ENCODE measurements at places on chromosomes 11 and 22. TPM values are rescaled to one million over a fixed set of nuclear protein-coding genes. Genes with fewer than 3 reads are reported as not detected.

DNA sequence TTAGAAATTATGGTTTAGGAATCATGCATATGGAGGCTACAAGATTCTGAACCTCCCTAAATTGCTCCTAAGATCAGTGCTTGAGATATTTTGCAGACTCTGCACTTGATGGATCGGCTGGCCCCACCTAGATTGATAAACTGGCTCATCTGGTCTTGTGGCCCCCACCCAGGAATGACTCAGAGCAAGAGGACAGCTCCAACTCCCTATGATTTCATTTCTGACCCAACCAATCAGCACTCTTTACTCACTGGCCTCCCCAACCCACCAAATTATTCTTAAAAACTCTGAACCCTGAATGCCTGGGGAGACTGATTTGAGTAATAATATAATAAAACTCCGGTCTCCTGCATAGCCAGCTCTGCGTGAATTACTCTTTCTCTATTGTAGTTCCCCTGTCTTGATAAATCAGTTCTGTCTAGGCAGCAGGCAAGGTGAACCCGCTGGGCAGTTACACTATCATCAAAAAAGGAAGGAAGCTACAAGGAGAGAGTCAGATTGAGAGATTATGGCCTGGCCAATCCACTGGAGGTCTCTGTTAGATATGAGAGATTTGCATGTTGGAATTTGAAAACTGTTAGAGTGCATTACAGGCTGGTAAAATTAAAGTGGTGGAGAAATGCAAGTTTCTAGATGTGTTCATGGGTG lies 245.8 kb downstream of the CSNK2A3 start:
- no peak overlapping the region for H3K4me3 ChIP-seq
- H3K27ac ChIP-seq: no peak overlapping the region
- no peaks in the 10 kb centered on the region for H3K36me3 ChIP-seq
- no peak for DNase-seq
- H3K4me1 ChIP-seq: no peaks in the 10 kb centered on the region

Gene MUC2
- total RNA-seq: 0.10 TPM

DNA sequence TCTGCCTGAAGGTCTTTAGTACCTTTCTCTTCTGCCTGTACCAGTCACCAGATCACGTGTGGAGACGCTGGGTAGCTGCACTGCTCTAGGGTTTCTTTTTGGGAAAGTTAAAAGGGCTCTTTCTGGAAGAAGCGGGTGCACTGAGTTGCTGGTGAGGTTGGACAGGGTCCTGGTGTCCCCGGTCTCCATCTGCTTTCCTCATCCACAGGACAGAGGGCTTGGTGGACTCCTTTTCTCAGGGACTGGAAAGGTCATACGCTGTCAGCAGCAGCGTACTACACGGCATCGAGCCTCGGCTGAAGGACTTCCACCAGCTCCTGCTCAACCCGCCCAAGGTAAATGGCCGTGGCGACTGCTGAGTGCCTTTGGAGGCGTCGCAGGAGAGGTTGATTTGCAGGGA lies 52.8 kb downstream of the SBF1 start:
- no peak overlapping the region for H3K27ac ChIP-seq
- peaks cover 3% of the 10 kb centered on the region for H3K36me3 ChIP-seq
- DNase-seq: no peak
- no peaks in the 10 kb centered on the region for H3K27me3 ChIP-seq

DNA sequence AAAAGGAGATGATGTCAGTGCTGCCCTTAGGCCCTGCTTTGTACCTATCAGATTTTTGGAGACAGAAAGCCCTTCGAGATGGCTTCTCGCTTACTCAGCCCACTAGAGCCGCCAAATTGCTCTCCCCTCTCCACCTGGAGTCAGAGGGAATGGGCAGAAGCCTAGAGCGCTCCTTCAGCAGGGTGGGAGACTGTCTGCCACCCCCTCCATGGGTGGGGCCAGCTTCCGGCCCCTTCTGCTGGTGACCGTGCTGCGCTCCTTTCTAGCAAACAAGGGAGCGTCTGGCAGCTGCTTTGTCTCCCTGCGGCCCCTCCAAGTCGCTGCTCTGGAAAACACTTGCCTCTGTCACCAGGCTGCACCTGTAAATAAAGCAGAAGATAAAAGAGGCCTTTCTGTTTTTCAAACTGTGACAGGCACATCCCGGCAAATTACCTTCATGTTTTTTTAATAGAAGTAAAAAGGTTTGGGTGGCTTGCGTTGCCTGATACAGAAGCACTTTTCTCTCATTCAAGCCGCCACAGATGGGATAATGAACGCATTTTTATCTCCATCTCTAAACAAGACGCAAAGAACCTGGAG lies 145.7 kb upstream of the NECTIN1 start:
- H3K27me3 ChIP-seq: no peaks in the 10 kb centered on the region
- no peak overlapping the region for H3K27ac ChIP-seq
- H3K4me1 ChIP-seq: no peaks in the 10 kb centered on the region
- H3K36me3 ChIP-seq: no peaks in the 10 kb centered on the region
- no peak for DNase-seq
- H3K4me3 ChIP-seq: no peak overlapping the region

- H3K4me1 ChIP-seq: peaks cover 2% of the 10 kb centered on the region
- no peak overlapping the region for H3K27ac ChIP-seq
- no peaks in the 10 kb centered on the region for H3K36me3 ChIP-seq
- no peaks in the 10 kb centered on the region for H3K27me3 ChIP-seq
- H3K4me3 ChIP-seq: no peak overlapping the region
- no peak for DNase-seq
These were observed 194.8 kb downstream of the MIAT start for GRCh38 chr22:26852176-26852575.

Gene CSTF3
- 19.8 TPM for total RNA-seq

Gene MRGPRE
- not detected for total RNA-seq

Gene SMIM35
- 0.15 TPM for total RNA-seq

GRCh38 chr11:46413760-46414465 lies 22.3 kb upstream of the CHRM4 start:
- H3K4me3 ChIP-seq: no peak overlapping the region
- H3K27ac ChIP-seq: no peak overlapping the region
- H3K36me3 ChIP-seq: no peaks in the 10 kb centered on the region
- H3K27me3 ChIP-seq: no peaks in the 10 kb centered on the region
- no peaks in the 10 kb centered on the region for H3K4me1 ChIP-seq

Gene C1QTNF4
- total RNA-seq: 2.3 TPM

Data from aorta (tissue), 5 donors.